T-helper 17 cell (primary cell): ENCODE measurements at places on chromosomes 7 and 10. TPM values are rescaled to one million over a fixed set of nuclear protein-coding genes. Genes with fewer than 3 reads are reported as not detected.

CXCL12 gene
- not detected for total RNA-seq

SYNPO2L gene
- total RNA-seq: 0.08 TPM

ATE1 gene
- total RNA-seq: 23.4 TPM

GRCh38 chr10:15311569-15312280 is 59.4 kb downstream of the FAM171A1 start:
- DNase-seq: no peak

- DNase-seq: no peak
Observed at GRCh38 chr10:3451516-3452172, 279.1 kb upstream of the PITRM1 start.

GRCh38 chr7:10756981-10757380 is 216.7 kb upstream of the PHF14 start:
- DNase-seq: no peak

DNA sequence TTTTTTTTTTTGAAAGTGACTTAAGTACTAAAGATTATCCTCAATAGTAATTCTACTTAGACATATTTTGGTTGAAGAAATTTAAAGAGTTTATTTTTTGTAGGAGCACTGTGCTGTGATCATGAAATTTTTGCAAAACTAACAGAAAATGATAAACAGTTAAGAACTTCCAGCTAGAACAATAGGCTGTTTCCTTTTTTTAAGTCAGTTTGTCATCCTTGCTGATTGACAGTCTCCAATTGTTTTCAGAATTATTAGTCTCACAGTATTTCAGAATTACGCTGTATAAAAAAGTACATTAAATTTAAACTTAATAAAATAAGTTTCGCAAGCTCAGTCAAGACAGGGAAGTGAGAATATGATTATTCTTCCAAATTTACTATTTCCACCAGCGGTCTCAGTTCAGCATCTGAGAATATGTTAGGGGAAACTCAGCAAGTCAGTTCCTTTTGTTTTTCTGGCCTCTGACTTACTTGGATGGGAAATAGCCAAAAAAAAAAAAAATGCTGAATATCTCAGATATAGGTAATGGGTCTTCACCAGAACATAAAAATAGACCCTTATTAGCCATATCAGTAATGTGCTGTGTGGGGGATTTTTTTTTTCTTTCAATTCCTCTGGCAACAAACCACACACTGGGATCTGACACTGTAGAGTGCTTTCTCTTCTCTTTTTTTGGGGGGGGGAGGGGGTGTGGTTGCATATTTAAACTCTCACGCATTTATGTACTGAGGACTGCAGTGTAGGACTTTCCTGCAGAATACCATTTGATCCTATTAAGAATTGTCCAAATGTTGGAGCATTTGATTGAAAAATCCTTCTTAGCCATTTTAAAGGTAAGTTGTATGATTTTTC is at the start of gene CD36:
Gene CD36 (plus strand): TSS at position 732 of the 855 bp plus-strand sequence. CDS start 8,099 bp downstream, outside the sequence.
- DNase-seq: no peak

DNA sequence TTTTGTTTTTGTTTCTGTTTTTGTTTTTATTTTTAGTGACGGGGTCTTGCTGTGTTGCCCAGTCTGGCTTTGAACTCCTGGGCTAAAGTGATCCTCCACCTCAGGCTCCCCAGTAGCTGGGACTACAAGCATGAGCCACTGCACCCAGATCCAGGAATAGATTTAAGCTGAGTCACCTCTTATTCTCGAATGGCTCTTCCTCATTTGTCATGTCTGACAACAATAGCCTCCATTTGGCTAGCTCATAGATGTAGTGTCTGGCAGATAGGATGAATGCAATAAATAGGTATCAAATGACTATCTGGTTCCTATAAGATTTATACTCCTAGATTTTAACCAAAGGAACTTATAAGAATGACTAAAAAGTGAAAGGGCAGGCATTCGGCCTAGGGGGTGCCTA is 172.9 kb downstream of the TMEM26 start:
- DNase-seq: no peak

DNA sequence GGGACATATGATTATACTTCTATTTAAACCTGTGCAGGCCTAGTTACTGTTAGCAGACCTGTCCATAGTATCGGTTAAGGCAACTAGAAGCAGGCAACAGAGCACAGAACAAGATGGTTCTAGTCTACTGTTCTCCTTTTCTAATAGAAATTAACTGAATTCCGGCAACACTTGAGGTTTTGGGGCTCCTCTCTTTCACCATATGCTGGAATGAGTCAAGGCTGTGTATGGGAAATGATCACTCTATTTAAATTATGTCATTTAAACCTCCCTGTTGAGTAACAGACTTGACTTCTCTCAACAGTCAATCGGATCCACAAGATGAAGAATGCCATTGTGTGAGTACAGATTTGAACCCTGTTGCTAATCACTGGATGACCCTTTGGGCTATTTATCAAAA is 6.2 kb upstream of the OTUD1 start:
- no peak for DNase-seq

DNA sequence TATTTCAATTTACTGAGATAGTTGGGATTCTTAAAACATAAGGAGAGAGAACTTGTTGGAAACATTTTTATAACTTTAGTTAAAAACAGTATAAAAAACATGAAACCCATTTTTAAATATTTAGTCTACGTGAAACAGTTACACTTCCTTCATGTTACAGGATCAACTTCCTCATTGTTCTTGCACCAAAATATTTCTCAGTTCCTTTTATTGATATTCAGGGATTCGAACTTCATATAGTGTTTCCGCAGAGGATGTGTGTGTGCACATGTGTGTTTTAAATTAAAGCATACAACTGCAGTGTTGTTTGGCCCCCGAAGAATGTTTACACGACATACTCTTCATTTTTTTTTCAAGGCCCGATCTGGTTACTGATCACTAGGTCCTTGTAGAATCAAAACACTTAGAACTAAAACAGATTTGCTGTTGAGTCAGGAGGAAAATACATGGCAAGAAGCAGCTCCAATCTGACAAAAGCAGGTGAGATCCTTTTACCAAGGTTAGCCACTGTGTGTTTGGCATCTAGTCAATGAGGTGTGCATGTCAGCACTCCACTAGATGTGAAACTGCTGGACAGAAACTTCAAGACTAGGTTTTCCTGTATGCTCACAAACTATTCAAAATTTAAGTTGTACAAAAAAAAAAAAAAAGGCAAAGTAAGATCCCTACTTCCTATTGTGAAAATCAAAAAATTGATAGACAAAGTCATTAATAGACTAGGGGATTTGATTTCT is 60.4 kb downstream of the INSYN2A start:
- DNase-seq: no peak

- no peak for DNase-seq
Observed at GRCh38 chr7:127807340-127807739, 155.3 kb downstream of the SND1 start.

GRCh38 chr10:13659887-13660550 is 73.3 kb downstream of the PRPF18 start:
- DNase-seq: peak; percentile 43

DNA sequence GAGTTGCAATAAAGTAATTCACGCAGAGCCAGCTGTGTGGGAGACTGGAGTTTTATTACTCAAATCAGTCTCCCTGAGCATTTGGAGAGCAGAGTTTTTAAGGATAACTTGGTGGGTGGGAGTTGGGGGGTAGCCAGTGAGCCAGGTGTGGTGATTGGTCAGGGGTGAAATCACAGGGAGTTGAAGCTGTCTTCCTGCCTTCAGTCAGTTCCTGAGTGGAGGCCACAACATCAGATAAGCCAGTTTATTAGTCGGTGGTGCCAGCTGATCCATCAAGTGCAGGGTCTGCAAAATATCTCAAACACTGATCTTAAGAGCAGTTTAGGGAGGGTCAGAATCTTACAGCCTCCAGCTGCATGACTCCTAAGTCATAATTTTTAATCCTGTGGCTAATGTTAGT is 3.3 kb upstream of the CYP51A1 start:
- no peak for DNase-seq
